ENCODE measurements at places on chromosomes 6 and 20.

GRCh38 chr6:39341937-39342336 lies 19.4 kb upstream of the KCNK16 start:
- DNase-seq = peak; percentile 52

DNA sequence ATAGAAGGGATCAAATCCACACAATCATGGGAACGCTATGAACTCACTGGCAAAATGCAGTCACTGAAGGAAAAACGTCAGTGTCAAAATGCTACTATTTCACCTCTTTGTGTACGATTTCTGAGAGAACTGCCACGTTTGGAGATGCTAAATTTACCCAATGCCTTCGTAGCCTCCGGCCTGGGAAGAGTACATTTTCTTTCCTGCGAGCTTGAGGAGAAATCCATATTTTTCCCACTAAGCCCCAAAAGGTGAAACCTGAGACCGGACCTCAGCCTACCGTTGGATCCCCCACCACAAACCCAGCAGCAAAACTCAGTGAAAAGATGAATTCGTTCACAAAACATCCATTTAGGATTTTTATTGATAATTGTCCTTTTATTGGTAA lies 131.7 kb downstream of the GPX5 start:
- no peak for DNase-seq

- no peak for DNase-seq
These were observed 89.1 kb downstream of the PREX1 start for GRCh38 chr20:48738399-48739304.

GRCh38 chr6:158653577-158654354 lies 3.9 kb downstream of the SYTL3 start:
- DNase-seq = peak; percentile 47

DNA sequence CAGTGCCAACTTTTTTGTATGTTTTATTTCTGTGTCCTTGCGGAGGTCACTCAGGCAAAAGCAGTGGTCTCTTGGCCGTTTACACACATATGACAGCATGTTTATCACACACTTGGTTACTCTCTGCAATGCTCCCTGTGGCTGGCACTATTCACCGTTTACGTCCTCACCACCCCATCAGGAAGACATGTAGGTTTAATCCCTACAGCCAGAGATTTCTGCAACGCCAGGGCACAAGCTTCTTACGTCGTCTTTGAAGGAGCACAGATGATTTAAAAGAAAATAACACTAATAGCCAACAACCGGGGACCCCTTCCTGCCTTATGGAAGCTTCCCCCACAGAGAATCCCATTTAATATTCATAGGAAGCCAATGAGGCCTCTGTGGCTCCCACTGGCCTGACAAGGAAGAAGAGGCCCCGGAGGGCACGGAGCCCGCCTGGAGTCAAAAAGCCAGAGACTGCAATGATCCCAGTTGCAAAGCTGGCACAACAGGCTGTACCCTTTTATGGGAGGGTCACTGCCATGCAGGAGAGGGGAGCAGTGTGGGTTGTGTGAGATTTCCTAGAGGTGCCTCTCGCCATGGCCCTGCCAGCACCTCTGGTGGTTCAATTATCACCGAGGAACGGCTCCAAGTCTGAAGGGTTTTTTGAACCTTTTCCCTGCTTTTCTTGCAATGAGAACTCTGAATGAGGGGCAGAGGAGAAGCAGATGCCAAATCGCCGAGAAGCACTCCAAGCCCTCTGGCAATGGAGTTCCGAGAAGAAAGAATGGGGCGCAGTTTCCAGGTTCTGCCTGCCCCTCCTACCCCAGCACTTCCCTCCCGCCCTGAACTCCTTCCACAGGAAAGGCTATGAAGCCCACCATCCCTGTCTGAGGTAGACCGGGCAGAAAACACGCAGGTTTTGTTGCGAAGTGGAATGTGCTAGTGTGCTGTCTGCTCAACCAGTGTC lies 96.2 kb downstream of the THBS2 start:
- DNase-seq = no peak

- DNase-seq = no peak
These were observed 11.8 kb upstream of the FOXF2 start for GRCh38 chr6:1377526-1377925.

- no peak for DNase-seq
These were observed 42.6 kb downstream of the KIAA1755 start for GRCh38 chr20:38217791-38218565.

DNA sequence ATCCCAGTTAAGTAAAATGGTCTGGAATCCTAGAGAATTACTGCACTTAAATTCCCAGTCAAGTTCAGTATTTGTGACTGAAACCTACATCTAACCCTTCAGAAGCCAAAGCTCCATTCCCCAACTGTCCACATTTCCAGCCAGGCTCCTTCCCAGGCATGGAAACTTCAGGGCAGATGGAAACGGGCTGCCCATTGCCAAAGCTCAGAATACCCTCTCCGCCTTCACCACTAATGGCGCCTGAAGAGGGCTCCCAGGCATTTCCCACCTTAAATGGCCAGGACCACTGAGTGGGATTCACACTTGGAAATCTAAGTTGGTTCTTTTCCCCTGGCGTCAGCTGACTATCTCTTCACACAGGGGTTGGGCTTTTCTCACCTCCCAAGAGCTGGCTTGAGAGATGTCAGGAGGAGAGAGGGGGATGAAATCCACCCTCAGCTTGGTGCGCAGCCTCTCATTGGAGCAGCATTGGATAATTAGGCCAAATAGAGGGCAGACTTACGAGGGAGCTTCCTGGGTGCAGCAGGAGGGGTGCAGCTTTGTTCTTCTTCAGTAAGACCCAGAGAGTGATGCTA lies 82.9 kb downstream of the ANKRD60 start:
- no peak for DNase-seq

- DNase-seq = no peak
These were observed 8.2 kb upstream of the MTHFD1L start for GRCh38 chr6:150857062-150857944.

- DNase-seq = no peak
These were observed 20.2 kb downstream of the PIM1 start for GRCh38 chr6:37190159-37190535.

GRCh38 chr6:5506597-5506996 lies 245.3 kb downstream of the FARS2 start:
- DNase-seq = no peak

GRCh38 chr6:110656492-110656891 lies 158.8 kb downstream of the CDK19 start:
- no peak for DNase-seq

DNA sequence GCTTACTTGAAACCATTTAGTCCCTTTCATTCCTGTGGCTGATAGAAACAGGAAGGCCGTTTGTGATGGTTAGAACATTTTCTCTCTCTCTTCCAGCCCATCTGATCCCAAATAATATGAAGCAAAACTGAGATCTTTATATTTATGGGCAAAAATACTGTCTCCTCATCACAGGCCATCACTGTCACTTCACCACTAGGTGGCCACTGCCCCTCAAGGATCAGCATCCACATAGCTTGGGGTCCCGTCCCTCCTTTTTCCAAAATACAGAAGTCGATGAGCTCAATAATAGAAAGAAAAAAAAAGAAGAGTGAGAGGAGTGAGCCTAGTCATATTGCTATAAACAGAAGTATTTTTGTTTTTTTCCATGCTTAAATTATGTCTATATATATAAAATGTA lies 46.4 kb upstream of the LAMP5 start:
- peak; percentile 29 for DNase-seq

GRCh38 chr6:20402092-20402341 lies 338 bp downstream of the E2F3 start:
- DNase-seq = no peak

- DNase-seq = no peak
These were observed 19.8 kb upstream of the LMBRD1 start for GRCh38 chr6:69816569-69816968.

GRCh38 chr20:19765913-19766312 lies 7.9 kb downstream of the RIN2 start:
- DNase-seq = no peak

DNA sequence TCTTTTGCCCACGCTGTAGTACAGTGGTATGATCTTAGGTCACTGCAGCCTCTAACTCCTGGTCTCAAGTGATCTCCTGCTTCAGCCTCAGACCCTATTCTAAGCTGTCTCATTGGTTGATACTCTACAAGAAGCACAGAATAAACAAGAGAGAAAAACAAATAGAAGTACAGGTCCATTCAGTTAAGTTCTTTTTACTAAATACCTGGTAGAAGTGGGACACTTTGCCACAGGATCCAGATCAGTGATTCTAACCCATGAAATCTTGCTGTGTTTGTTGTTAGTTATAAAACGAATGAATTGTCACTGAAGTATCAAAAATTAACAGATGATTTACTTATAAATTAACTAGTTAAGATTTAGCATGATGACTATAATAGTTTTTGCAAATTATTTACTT lies 76.7 kb downstream of the SCAND1 start:
- DNase-seq = no peak

- no peak for DNase-seq
These were observed 125.7 kb downstream of the TCP11 start for GRCh38 chr6:35015476-35015875.

GRCh38 chr6:15332446-15332845 lies 86.6 kb downstream of the JARID2 start:
- no peak for DNase-seq
